Activated CD4-positive, alpha-beta T cell treated with anti-CD3 and anti-CD28 coated beads, Interleukin-2, amount 50 U/mL, for 24 hours (primary cell): ENCODE measurements at places on chromosomes 6 and 20.

DNA sequence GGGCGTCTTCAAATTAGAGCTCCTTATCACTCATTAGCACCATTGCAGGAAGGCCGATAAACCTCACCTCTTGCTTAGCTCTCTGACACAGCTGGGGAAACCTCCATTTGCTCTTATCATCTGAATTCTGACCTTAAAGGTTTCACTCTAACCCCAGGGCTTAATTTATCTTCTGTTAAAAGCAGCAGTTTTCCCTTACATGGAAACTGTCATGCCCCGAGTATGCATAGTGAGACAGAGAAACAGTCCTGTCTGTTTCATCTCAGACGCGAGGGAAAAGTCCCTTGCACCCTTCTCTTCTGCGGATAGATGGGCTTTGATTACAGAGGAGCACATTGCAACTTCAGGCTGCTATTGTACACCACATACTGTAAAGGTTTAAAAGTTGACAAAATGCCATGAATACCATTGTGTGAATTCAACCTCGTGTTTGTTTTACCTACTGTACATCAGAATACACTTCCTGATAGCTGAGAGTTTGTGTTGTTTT is 191.5 kb upstream of the BMP2 start:
- DNase-seq: no peak

DNA sequence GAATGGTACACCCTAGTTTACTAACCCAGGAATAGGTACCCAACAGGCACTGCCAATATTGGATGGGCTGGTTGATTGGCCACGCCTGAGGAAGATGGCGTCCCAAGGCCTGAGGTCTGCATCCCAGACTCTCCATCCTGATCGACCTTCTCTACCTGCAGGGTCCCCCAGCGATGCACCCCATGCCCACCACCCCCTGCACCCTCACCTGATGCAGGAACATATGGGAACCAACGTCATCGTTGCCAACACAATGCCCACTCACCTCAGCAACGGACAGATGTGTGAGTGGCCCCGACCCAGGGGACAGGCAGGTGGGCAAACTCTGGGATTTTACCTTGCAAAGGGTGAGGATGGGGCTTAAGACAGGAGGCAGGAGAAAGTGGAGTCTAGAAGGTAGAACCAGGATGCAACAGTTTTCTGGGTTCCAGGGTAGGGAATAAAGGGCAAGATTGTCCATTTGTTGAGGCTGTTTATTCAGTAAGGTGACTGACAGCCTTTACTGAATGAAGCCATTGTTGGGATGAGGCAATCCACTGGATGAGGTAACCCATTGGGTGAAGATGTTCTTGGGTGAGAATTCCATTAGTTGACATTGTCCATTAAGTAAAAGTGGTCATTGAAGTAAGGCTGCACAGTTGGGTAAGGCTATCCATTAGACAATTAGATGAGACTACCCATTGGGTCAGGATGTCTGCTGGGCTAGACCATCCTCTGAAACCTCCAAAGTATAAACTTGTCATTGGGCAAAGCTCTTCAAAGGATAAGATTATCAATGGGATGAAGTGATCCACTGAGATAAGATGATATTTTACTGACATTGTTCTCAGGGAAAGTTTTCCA is 47.3 kb upstream of the TTPAL start:
- no peak for DNase-seq

DNA sequence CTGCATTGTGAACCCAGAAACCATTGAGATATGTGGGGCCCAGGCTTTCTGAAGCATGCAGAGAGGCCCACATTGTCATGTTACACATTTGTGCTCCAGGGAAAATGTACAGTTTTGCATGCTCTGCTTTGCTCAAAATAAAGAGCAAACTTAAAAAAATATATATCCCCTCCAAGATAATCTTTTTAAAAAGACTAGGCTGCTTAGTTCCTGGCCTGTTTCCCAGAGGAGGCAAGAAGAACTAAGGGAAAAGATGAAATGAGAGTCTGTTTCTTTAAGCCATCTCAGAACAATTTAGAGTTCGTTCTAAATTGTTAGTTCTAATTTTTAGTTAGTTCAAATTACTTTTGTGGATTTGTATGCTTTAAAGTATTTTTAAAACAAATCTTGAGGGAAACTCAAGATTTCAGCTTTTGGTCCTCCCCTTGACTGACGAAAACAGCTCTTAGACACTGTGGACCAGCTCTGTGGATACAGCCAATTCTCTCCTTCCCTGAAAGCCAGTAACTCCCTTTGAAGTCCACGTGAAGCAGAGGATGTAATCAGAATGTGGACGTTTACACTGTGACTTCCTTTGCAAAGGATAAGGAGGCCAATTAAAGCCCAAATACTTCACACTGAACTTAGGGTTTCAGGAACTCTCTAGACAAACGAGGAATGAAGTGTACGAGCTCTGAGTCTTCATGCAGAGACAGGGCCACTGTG is 84.7 kb downstream of the CD164 start:
- DNase-seq: no peak

DNA sequence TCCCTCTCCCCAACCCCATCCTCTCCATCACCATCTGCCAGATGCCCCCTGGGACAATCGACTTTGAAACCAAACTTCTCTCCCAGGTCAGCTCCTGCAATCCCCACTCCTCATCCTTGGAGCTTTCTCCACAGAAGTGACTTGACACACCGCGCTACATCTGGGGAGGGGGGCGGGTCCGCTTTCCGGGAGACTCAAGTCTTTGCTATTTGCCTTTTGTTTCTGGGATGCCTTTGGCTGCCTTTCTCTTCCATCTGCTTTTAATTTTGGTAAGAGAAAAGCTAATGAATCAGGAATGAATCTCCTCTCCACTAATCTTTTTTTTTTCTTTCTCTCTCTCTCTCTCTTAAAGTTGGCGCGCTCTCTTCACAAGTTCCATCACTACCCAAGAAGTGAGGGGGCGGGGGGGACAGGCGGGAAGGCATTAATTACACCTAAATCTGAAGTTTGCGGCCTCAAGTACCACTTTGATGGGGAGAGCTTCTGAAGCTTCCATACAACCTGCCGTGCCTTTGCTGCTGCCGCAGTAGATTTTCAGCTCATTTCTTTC is 664 bp upstream of the TPBG start:
- DNase-seq: no peak

- no peak for DNase-seq
Measured at GRCh38 chr20:59726281-59726595, 121.9 kb downstream of the PHACTR3 start.

GRCh38 chr20:3706774-3707507 is 5.5 kb downstream of the SIGLEC1 start:
- no peak for DNase-seq

DNA sequence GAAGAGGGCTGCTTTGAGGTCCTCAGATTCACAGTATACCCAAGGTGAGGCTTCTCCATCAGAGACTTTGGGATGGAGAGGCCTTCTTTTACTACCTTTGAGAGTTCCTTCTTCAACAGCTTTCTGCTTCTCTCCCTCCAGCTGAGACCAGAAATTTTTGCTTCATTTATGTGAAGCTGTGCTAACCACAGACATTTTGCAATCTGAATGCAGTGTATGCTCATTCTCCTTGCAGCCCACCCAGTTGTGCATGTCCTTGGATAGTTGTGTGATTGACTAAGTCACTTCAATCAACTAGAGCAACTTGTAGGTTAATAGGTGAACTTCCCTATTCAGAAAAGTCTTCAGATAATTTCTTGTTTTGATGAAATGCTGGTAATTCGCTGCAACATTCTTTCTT is 20.1 kb downstream of the DCBLD1 start:
- no peak for DNase-seq

DNA sequence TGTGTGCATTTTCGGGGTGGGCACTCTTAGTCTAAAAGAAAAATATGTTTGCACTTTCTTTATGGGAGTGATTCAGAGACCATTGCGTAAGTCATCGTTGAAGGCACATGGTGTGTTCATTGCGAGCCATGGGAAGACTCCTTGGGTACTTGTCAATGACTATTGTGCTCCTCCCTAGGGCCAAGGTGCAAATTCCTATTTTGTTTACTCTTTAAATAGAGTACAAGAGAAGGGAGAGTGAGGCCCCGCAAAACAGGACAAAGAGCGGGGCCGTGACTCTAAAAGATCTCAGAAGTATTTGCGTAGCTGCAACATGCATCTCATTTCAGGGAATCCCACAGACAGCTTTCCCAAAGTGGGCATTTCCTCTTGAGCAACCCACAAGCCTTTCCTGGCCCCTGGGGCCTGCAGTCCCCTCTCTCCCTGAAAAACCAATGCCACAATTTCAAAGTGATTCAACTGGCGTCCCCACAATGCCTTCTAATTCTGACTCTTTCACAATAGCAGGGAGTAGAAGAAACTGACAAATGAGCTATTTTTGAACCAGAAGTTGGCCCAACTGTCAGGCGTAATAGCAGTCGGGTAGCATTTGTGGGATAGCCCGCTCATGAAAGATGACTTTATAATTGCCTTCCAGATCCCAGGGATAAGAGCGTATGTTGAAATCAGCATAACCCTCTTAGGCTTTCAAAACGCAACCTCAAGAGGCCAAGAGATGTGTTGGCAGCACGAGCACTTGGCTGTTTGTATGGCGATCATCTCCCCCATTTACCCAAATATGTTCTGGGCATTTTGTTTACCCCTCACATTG is 277.9 kb upstream of the BMP2 start:
- DNase-seq: no peak

DNA sequence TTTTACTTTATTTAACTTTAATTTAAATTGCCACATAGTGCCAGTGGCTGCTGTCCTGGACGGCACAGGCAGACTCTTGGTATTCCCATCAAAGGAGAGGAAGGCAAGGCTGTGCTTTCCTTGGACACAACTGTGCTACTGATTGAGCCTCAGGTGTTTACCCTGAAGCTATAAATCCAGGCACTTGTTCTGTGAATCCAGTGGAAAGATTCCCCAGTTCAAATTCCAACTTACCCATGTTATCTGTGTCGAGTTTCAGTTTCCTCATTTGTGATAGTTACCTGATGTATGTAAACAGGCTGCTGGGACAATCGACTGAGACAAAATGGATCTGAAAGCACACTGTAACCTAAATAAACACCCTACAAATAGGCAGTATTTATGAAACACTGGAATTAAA is 57.2 kb downstream of the PLAGL1 start:
- no peak for DNase-seq

- no peak for DNase-seq
Measured at GRCh38 chr6:25165800-25166199, 113.4 kb upstream of the CARMIL1 start.

DNA sequence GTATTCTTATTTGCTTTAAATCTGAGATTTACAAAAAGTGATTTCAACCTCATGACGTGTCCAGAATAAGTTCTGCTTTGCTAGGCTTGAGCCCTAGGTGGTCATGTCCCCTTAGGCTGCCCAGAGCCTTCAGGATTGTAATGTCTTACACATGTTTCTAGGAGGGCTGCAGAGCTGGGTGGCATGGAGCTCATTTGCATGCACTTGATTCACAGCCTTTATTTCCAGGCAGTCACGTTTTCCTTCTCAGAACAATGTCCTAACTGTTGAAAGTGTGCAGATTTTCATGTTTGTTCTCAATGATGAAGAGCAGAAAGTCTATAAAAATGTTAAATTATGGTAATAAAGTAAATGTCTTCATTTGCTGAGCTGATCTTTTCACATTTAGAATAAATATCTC is 448.6 kb upstream of the SOX4 start:
- no peak for DNase-seq

DNA sequence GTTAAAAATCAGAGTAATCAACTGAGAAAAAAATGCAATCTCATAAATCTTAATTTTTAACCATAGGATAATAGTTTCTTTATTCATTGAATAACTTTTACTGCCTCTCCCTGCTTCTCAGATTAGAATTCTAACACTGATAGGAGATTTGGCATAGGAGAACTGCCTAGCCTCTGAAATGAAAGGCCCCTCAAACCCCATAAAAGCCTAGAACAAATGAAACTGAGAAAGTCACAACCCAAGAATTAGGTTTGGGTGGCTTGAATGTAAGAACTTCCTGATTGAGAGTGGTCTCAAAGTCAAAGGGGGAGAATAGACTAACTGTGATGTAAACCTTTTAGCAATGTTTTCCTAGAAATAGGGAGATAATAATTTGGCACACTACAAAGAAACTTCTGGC is 52.2 kb downstream of the SAMD5 start:
- no peak for DNase-seq

DNA sequence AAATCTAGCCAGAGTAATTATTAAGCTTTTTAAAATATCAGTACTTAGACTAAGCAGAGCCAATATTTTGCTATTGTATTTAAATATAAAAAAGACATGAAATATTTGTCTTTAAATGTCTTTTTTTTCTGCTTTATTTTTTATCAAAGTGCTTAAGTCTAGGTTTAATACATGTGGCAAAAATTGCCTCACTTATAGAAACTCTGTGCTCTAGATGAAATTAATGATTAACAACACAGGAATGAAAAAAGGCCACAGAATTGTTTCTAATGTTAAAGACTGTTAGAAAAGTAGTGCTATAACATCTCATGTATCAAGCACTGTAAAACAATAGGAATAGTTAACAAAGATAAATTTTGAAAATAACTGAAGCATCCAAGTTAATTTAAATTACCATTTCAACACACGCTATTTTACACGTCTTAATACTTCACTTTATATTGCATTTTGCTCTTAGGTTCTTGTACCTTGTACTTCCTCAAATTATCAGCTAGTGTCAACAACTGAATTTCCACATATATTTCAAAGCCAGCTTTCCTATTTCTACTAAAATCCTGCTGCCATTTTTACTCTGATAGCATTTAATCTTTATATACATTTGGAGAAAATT is 1515.1 kb downstream of the HACE1 start:
- DNase-seq: no peak

GRCh38 chr20:57714409-57715267 is 4.8 kb upstream of the PMEPA1 start:
- DNase-seq: no peak
